ENCODE measurements at places on chromosomes 12 and 14.
A peak's percentile ranks its signal among the peaks of the same experiment; 100 is the strongest.

DNA sequence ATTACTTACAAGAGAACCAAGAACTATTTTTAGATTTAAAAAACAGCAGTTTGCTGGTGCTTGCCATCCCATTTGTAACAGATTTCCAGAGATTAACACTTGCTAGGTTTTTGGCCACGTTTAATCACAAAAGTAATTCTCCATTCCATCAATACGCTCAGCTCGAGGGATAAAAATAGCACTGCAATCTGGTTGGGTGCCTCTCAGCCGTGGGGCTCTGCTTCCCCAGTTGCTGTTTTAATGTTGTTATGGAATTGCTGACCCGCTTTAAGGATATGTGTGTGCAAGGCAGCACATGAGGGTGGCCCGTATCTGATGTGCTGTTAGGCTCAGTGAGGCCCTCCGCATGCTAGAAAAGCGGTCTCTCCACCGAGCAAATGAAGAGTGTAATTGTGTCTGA lies 222.2 kb upstream of the TMEM260 start:
- no peak for DNase-seq

DNA sequence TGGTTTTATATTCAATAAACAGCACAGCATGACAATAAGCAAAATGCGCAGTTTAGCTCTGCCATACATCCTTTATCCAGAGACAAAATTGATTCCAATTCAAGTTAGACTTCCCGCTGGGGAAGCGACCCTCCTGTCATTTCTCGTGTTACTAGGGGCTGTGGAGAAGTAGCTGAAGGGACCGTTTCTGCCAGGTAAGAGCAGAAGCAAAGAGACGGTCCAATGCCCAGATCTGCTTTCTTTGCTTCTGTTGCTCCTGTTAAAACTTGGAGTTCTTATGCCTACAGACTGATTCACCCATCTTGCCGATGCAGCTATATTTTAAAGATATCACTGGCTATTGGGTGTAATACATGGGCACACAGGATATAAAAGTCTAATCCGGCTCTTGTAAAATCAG lies 156.8 kb upstream of the AVPR1A start:
- DNase-seq: no peak

- no peak for DNase-seq
Observed at GRCh38 chr12:26987634-26988424, 26.4 kb downstream of the TM7SF3 start.

DNA sequence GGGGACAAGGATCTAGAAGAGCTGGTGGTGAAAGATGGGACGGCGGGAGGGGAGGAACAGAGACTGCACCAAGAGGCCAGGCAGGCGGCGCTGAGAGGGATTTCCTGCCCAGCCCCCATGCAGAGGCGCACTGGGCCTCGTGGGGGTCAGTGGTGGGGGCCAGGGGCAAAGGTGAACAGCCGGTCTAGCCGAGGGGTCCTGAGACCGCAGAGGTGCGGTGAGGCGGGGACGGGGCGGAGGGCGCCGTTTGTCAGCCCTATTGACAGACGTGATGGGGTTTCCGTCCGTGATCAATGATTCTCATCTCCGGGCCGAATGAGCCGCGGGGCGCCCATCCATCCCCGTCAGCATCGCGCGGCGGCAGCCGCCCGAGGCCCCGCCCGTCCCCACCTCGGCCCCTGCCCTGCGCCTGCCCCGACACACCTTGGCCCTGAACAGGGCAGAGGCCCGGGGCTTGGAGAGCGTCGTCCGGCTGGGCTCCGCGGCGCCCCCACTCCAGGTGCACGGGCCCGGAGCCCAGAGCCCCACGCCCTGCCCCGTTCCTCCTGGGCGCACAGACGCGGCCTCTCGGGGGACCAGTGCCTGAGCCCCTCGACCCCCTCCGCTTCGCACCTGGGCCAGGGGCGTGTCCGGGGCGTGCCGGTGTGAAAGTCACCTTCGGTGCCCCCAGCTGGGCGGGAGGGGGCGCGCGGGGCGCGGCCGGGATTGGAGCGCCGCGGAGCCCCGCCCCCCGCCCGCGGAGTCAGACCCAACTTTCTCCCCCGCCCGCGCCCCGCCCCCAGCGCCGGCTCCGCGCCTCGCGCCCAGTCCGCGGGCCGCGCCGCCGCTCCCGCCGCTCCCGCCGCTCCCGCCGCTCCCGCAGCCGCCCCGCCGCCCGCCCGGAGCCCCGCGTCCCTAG lies at the start of gene NXPH4:
Gene NXPH4, plus strand, starts transcription at position 781 of the 898 bp plus-strand sequence. CDS start 176 bp downstream, outside the sequence.
- peak; percentile 35 for DNase-seq

DNA sequence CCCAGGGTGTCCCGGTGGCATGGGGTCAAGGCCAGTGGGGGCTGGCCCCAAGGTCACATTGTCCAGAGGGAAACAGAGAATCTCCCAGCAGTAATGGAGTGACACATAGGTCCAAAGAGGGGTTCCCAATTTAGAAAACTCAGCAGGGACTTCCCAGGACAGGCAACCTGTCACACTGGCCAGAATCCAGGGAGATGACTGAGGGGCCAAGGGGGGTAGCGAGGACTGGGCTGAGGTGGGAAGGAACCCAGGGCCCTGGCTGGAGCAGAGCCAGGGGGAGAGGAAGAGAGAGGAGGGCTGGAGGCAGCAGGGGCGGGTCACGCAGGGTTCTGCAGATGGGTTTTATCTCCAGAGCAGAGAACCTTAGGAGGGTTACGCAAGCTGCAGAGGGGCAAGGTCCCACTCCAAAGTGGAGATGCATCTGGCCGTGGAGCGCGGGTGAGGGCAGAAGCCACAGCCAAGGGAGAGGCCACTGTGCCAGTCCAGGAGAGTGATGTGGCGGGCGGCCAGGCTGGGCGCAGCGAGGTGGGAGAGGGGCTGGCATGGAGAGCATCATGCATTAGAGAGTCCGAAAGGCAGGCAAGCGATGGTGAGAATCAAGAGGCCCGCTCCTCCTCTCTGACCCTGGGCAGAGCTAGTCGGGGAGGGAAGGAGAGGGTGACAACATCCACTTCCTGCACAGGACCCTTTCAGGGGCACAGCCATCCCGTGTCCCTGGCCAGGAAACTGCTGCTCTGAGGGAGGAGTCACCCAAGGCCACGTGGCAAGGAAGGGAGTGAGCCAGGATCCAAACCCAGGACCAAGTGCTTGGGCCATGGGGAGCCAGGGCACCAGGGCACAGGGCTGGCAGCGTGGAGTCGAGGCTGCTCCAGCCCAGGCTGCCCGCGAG lies 29.0 kb downstream of the NCOR2 start:
- no peak for DNase-seq

- DNase-seq: no peak
Observed at GRCh38 chr12:509500-509899, 49.8 kb downstream of the B4GALNT3 start.

DNA sequence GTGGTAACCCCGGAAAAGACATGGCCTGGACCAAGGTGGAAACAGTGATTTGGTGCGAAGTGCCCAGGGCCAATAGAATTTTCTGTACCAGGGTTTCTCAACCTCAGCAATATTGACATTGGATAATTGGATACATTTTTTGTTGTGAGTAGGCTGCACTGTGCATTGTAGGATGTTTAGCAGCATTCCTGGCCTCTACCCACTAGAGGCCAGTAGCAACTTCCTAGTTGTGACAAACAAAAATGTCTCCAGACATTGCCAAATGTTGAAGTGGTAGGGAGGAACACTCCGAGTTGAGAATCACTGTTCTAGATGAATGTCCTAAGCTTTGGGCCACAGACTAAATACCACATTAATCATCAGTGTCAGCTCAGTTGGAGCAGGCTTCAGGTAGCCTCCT lies 6.2 kb upstream of the CGRRF1 start:
- DNase-seq: no peak

DNA sequence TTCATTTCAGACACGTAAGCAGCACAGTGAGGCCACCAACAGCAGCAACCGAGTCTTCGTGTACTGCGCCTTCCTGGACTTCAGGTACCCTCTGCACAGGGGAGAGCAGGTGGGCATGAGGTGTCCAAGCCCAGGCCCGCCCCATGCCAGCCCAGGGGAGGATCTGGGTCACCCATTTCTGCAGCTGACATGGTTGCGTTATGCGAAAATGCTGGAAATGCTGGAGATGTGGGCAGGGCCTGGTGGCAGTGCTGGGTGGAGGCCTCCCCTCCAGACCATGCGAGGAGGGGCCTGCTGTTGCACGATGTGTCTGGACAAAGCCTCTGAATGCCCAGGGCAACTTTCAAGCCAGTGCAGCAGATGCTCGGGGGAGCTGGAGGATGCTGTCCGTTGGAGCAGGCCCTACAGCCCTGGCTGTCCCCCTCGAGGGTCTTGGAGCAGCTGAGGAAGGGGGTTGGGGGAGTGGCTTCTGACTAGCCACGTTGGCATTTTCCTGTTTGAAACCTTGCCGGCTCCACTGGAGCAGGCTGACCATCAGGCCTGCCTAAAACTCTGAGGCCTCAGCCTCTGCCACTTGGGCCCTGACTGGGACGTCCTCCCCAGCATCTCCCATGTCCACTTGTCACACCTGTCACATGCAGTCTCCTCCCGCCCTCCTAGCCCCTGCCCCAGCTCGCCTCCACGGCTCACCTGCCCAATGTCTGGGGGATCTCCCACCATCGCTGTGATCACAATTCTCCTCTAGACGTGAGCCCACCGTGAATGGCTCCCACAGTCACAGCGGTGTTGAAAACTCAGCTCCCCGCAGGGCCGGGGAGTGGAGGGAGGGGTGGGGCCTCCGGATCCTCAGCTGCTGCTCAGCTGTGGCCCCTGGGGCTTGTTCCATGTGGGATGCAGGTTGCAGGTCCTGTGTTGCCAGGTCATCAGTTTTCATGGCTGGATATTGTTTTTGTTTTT lies 123.4 kb downstream of the ADGRD1 start:
- DNase-seq: no peak

GRCh38 chr12:127422935-127423566 lies 843.9 kb upstream of the TMEM132C start:
- no peak for DNase-seq

- no peak for DNase-seq
Observed at GRCh38 chr14:104451474-104451873, 128.1 kb upstream of the C14orf180 start.

DNA sequence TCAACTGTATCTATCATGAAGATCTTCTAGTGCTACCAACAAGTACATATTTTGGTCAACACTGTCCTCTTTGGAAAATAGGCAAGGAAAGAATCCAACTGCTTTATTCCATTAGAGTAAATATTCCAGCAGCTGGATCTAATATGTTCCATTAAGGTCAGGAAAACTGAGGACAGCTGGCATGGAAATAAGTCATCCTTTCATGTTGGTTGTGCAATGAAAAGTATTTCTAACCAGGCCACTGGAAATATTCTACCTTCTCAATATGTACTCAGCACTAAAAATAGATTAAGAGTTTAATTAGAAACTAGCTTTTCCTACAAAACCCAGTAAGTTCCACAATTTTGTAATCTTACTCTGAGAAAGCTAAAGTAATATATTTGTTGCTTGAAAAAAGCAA lies 19.6 kb downstream of the HIGD1C start:
- DNase-seq: no peak

GRCh38 chr14:91207008-91207407 lies 37.5 kb downstream of the GPR68 start:
- no peak for DNase-seq

GRCh38 chr14:106657460-106657859 lies 1131.1 kb downstream of the TMEM121 start:
- no peak for DNase-seq

DNA sequence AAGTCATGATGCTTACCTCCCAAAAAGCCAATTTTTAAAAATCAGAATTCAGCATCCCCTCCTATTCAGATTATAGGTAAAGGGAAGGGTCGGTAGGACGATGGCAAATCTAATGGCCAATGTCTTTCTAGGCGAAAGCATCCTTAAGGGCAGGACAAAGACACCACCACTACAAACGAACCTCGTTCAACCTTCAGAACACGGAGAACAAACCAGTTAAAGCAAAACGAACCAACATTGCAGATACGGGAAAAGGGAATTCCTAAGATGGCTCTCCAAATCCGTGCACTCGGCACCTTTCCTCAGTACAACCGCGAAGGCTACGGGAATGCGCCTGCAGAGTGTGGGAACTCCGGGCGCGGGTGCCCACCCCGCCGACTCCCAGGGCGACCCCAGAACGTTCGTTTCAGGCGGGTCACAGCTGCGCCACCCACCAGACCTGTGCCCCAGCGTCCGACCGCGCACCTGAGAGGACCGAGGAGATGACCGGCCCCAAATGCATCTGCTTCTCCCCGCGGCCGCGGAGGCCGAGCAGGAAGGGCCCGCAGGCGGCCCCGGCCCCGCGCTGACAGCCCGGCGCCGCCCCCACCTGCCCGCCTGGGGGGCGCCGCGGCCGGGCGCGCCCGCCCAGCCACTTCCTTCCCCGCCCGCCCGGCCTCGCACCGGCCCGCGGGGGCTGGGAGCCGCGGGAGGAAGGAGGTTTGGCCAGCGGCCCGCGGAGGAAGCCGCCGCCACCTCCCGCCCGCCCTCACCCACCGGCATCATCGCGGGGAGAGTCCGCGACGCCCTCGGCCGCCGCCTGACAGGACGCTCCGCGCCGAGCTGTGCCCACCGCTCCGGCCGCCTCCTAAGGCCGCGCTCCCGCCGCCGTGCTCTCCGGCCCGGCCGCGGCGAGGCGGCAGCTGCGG lies 578 bp downstream of the PPP1R13B start:
- no peak for DNase-seq

- no peak for DNase-seq
Observed at GRCh38 chr14:74161526-74162158, 76.9 kb downstream of the LIN52 start.

- DNase-seq: no peak
Observed at GRCh38 chr12:26091822-26092221, 33.0 kb downstream of the BHLHE41 start.

GRCh38 chr12:85509857-85510256 lies 229.8 kb downstream of the ALX1 start:
- DNase-seq: no peak

GRCh38 chr14:45940318-45940717 lies 687.3 kb upstream of the MIS18BP1 start:
- DNase-seq: no peak

DNA sequence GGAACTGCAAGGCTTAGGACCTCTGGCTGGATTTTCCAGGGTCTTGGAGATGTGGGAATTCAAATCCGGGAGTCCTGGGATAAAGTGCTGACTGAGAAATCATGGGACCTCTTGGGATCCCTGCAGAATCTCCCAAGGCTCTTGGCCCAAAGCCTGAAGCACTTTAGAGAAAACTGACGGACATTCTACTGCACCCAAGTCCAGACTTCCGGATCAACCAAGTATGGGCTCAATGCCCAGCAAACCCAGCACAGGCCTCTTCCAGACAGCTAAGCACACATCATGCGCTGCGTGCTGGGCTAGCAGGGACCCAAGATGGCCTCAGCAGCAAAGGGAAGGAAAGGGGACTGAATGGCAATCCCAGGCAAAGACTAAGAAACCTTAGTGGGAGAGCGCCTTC lies 85.0 kb downstream of the ACTN1 start:
- no peak for DNase-seq

DNA sequence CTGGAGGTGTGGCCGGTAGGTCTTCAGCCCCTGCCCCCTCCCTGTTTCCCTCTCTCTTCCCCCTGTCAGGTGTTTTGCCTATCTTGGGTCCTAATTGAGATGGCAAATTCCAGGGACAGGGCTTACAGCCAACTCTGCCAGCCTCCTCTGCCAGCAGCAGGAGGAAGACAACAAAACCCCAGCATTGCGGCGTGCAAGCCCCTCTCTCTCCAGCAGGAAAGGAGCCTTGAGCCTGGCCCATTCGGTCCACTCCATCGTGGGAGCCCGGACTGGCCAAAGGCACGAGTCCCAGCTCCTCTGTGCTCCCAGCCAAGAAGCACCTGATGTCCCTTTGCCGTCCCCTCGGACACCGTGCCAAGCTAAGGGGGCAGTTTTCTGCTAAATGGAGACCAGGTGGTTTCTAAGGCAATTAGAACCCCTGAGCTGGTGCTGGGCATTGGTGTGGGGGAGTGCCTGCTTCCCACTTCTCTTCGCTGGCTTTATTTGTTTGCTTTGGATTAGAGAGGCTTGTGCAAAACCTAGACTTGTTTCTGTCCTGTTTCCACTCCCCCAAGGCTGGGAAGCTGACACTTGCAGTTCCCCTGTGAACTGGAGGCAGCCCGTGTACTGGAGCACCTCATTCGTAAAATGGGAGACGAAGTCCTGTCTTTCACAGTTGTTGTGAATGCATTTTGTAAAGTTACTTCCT lies 57.1 kb upstream of the LHX5 start:
- DNase-seq: no peak
